Astrocyte (in vitro differentiated cells and primary cell): ENCODE measurements at places on chromosomes 2 and 18.
A peak's percentile ranks its signal among the peaks of the same experiment; 100 is the strongest.

- no peak for DNase-seq
Measured at GRCh38 chr2:69680001-69680675, 36.6 kb upstream of the AAK1 start.

DNA sequence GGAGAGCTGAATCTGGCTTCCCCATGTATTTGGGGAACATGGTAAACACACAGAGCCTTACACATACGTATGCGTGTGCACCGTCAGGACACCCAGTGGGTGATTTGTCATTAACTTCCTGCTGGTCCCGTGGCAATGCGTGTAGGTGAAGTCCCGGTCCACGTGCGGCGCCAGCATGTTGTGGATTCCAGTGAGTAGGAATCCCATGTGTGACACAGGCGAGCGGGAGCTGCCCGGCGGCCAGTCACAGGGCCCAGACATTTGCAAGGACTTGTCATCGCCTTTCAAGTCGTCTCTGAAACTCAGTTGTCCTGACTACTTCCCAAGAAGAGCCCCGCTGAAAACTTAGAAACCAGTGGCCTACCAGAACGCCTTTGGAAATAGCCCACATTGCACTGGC, 102.0 kb downstream of the RNF144A start:
- no peak for DNase-seq

DNA sequence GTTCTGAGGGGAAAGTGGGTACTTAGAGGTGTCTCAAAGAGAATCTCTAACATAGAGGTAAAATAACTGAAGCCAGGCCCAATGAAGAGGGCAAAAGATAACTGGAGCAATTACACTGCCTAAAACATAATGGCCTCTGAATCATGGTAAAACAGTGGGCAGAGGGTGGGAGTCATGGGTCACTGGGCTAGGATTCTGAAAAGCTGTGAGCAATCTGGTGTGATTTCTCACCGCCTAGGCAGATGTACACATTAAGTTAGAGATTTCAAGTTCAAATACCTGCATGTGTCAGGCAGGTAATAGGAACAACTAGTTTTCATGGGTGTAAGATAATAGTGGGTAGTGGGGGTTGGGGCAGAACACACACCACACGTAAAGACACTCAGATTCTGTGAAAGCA, 45.6 kb downstream of the INSIG2 start:
- no peak for DNase-seq

DNA sequence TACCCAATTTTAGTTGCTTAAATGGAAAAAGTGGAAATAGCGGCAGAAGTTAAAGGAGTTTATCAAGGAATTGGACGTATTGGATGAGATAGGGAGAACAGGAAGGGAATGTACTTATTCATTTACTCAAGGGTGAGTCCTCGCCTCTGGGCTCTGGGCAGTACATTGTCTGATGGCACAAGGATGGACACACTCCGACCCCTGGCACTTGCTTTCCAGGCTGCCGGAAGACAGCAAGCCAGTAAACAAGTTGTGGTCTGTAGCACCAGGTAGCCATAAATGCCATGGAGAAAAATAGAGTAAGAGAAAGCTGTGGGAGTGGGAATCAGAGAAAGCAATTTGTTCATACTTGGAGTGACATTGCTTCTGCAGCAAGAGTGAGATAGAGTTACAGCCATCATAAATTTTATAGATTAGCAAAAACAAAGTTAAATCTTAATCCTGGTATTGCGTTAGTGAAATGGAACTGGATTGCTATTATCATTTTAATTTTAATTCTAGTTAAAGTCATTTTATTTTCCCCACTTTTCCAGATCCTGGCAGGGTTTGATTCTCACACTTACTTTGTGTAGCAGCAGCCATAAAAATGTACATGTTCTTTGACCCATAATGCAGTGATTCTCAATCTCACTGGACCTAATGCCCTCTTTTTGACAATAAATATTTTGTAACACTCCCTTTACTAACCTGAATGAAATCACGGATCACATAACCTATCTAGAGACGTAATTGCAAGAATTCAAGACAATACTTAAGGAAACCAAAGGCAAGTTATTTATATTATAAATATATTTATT, 135.8 kb upstream of the BCL2L11 start:
- no peak for DNase-seq

- DNase-seq = no peak
Measured at GRCh38 chr2:25304321-25304720, 37.4 kb downstream of the DNMT3A start.

DNA sequence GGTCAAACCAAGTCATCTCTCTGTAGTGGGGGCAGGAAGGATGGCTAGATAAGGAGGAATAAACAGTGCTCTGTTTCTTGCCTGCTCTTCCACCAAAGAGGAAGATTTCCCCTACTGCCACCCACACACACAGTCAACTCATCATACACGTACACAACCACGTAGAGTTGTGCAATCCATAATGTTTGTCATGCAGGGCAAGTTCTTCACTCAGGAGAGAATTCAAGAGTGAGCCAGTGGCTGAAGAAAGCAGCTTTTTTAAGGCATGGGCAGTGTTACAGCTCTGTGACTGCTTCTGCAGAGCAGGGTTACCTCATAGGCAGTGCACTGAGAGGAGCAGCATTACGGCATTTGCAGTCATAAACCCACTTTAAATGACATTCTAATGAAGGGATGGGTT, 283.0 kb downstream of the RND3 start:
- DNase-seq = peak; percentile 86

DNA sequence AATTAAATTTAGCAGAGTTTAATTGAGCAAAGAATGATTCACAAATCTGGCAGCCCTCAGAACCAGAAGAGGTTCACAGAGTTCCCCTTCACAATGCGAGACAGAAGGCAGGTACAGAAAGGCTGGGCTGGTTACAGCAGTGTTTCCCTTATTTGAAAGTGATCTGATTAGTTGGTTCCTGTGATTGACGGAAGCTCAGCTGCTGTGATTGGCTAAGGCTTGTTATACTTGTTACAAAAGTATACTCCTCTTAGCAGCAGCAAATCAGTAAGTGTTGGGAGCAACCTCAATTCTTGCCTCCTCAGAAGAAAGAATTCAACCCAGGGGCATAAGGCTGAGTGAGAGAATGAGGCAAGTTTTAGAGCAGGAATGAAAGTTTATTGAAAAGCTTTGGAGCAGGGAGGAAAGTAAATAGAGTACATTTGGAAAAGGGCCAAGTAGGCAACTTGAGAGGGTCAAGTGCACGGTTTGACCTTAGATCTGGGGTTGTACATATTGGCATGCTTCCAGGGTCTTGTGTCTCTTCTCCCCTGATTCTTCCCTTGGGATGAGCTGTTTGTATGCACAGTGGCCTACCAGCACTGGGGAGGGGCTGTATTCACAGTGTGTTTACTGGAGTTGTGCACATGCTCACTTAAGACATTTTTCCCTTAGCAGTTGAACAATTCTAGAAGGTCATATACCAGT, 431.8 kb upstream of the RAB12 start:
- peak; percentile 74 for DNase-seq

DNA sequence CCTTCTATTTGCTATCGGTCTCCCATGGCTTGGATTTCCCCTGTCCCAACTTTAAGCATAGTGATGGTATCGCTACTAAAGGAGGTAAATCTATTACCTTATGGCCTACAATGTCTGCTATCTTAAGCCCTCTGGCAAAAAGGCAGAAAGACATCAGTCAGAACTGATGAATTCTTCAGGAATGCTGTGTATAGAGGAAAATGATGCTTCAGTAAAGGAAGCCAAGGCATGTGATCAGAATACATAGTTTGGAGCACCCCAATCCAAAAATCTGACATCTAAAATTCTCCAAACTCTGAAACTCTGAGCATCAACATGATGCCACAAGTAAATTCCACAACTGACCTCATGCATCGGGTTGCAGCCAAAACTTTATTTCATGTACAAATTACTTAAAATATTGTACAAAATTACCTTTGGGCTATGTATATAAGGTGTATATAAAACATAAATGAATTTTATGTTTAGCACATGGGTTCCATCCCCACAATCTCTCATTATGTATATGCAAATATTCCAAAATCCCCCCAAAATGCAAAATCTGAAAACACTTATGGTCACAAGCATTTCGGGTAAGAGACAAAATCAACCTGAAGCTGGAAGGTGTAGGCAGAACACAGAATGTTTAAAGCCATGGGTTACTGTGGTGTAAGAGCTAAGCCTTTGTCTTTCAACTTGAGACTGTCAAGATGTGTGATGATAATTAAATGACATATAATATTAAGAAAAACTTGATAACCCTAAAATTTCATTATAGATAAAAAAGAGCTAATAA, 66.2 kb downstream of the CUL3 start:
- DNase-seq = peak; percentile 83

- peak; percentile 24 for DNase-seq
Measured at GRCh38 chr2:75098856-75099255, 100.5 kb downstream of the TACR1 start.
